ENCODE measurements at places on chromosomes 4 and X.

GRCh38 chr4:34187056-34187455 lies 2057.3 kb downstream of the ARAP2 start:
- no peak for DNase-seq

- DNase-seq: no peak
These were observed 78.0 kb downstream of the HCCS start for GRCh38 chrX:11189097-11189496.

GRCh38 chr4:75004755-75005668 lies 72.1 kb downstream of the PARM1 start:
- DNase-seq: peak; percentile 14

DNA sequence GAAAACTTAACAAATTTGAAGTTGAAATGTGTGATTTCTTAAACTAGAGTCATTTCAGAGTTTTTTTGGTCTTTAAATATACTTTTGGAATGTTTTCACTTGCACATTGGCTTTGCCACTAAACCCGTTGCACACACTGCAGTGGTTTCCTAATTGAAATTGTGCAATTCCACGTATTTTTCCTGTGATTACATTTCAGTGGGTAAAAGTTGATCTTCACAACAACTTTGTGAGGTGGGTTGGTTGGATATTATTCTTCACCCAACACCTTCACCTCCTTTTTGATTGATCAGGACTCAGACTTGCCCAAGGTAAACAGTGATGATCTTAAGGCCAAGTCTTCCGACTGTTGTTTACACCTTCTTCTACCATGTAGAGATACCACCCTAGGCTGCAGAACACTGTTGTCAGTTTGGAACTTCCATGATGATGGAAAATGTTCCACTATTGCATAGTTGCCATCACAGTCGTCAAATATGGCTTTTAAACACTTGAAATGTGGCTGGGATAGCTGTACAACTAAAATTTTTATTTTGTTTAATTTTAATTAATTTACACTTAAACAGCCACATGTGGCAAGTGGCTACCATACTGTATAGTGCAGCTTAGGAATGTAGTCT lies 13.7 kb downstream of the SEPTIN11 start:
- no peak for DNase-seq

GRCh38 chr4:6225469-6225868 lies 25.1 kb upstream of the JAKMIP1 start:
- DNase-seq: no peak

GRCh38 chrX:98398542-98398941 lies 1514.8 kb downstream of the RPA4 start:
- no peak for DNase-seq

- DNase-seq: no peak
These were observed 48.9 kb downstream of the TMEM156 start for GRCh38 chr4:38983291-38983690.

GRCh38 chrX:132180929-132181328 lies 38.3 kb downstream of the RAP2C start:
- DNase-seq: no peak

DNA sequence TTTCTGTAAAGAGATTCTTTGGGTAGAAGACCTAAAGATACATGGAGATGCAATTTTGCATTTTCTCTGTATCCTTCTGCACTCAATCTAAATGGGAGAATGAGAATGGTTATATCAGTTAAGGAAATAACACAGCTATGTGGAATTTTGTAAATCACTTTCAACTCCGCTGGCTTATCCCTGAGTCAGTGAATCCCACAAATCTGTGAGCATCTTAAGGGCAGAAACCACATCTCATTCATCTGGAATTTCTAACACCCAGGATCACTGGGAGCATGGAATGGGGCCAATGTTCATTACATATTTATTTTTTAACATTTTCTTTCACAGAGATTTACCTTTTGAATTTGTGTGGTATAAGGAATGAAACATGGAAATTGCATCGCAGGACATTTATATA lies 167.8 kb downstream of the CFAP47 start:
- no peak for DNase-seq

GRCh38 chrX:2502668-2503519 lies 2.1 kb upstream of the DHRSX start:
- no peak for DNase-seq

DNA sequence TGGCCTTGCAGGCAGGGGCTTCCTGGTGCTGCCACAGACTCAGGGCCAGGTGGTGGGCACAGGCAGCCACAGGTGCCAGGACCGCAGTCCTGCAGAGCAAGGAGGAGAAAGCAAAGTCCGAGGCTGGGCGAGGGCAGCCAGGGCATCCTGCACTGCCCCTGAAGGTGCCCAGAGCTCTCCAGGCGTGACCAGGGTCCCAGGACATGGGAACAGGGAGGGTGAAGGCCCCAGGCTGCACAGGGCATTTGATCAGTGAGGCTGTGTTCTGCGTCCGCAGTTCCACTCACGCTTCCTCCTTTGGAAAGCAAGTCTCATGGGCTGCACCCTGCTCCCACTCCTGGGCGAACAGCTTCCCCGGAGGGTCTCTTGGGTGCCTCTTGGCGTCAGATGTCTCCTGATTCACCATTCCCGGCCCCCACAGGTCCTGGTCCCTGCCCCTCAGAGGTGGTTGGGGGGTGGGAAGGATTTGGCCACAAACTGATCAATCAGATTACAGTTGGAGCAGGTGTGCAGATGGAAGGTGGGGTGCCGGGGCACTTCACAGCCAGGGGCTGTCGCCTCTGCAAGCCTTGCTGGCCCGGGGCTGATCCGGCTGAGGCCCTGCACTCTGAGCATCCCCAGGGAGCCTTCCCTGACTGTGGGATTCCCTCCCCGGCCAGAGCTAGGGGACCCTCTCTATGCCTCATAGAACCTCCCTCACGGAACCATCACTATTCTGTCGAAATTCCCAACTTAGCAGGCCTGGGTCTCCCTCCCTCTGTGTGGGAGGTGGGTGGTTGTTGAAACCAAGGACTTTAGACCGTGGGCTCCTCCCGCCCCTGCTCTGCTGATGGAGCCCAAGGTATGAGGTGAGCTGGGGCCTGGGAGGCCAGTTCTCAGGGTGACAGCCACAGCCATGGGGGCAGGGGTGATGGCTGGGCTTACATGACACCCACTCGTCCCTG lies 3.3 kb downstream of the SH3TC1 start:
- DNase-seq: no peak

- DNase-seq: no peak
These were observed 408 bp downstream of the TMEM33 start for GRCh38 chr4:41935652-41936021.

- DNase-seq: no peak
These were observed 869 bp upstream of the ADD1 start for GRCh38 chr4:2842687-2843262.

- DNase-seq: no peak
These were observed 88.0 kb upstream of the RAPGEF2 start for GRCh38 chr4:159014859-159015258.

GRCh38 chrX:11908371-11908770 lies 150.3 kb downstream of the MSL3 start:
- no peak for DNase-seq

GRCh38 chr4:110815950-110816349 lies 193.1 kb upstream of the PITX2 start:
- DNase-seq: no peak

- peak; percentile 21 for DNase-seq
These were observed 34.5 kb downstream of the CHRNA9 start for GRCh38 chr4:40369437-40370274.

GRCh38 chr4:3301450-3302172 lies 8.8 kb downstream of the RGS12 start:
- DNase-seq: no peak

DNA sequence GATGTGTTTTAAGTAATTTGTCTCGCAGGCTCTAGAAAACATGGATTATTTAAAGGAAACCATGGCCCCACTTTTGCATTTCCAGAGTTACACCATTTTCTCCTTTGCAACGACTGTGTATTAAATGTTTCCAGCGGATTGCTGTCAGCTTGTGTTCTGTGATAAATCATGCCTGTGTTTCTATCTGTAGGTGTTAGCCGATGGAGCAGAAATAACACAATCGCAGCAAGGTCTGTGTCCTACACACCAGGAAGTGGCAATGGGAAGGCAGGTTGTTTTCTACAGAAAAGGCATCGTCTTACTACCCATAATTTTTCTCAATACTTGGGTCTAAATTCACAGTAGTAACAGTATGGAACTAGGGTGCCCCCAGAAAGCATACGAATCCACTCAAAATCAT lies 590.1 kb downstream of the NLGN4X start:
- no peak for DNase-seq

GRCh38 chr4:16007471-16008095 lies 44.6 kb upstream of the FGFBP2 start:
- no peak for DNase-seq

DNA sequence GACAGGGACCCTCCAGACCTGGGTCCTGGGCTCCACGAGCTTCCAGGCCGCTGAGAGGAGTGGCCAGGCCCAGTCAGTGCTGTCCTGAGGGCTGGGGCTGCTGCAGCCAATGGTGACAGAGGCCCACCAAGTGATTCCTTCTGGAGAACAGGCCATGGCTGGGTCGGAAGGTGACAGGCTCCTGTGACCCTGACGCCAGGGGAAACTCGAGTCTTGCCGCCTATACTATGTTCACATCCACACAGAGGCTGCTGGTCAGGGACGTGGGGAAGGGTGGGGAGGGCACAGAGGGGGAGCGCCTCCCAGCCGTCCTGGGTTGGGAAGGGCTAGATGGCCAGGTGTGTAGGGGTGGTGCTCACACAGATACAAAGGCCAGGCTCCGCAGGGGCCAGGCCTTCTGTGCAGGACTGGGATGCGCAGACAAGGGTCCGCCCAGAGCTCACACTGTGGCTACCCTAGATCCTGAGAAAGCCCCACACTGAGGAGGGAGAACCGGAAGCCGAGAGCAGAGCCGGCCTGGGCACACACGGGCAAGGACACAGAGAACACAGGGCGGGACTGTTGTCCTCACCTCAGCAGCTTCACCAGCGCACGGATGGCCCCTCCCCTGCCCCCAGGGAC lies 81.4 kb downstream of the HTRA3 start:
- no peak for DNase-seq

DNA sequence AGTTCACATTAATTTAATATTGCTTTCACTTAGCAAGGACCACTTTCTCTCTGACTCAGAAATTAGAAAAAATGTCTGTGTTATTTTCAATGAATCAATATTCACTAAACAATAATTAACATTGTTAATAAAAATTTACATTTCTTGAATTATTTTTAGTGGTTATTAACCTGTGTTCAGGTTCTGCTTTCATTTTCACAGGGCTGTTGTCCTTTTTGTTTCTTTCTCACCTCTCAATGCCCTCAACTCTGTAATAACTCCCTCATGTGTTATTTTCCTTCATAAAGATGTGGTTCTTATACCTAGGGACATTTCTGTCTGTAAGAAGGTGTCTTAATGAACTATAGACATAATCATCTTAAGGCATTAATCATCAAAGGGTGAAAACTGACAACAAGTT lies 43.1 kb upstream of the PRR27 start:
- DNase-seq: no peak

- no peak for DNase-seq
These were observed 57.1 kb downstream of the PDLIM5 start for GRCh38 chr4:94508806-94509205.

GRCh38 chr4:67892253-67892652 lies 8.5 kb upstream of the TMPRSS11D start:
- no peak for DNase-seq

DNA sequence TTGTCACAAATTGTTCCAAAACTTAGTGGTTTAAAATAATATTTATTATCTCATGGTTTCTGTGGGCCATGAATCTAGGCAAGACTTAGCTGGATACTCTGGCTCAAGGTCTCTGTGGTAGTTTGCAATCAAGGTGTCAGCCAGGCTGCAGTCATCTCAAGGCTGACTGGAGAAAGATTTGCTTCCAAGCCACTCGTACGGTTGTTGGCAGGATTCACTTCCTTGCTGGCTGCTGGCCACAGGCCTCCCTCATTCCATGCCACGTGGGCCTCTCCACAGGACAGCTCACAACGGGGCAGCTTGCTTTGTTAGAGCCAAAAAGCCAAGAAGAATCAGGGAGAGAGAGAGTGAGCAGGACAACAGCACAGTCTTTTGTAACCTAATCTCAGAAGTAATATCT lies 101.4 kb downstream of the WWC2 start:
- DNase-seq: no peak

DNA sequence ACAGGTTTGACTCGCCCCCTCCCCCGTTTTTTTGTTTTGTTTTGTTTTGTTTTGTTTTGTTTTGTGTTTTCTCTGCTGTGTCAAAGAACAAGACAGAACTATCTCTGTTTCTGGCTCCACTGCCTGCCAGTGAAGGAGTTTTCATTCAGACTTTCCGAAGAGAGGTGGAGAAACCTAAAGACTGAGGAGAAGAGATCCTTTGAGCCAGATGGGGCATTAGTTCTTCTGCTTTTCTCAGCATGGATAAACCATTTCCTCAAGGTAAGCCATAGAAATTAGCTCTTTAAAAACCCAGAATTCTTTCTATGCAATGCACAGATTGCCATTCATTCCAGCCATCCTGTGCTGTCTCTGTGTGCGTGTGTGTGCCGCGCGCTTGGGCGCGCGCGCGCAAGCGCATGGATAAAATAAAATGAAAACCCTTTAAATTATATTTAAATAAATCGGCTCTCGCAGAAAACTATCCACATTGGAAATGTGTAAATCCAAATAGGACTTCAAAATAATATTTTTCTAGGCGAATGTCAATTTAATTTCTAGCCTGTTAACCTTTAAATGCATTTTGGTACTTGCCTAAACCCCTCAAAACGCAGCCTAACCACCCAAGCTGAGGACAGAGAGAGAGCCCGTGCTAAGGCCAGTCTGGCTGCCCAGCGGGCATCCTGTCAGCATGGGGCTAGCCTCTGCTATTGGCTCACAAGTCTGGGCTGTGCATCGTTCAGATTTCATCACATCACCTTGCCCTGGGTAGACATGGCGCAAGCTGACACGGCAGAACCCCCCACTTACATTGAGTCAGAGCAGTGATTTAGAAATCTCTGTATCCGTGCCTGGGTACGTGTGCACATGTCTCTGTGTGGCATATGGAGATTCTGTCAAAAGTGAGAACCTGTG lies 113.0 kb upstream of the VAMP7 start:
- no peak for DNase-seq

DNA sequence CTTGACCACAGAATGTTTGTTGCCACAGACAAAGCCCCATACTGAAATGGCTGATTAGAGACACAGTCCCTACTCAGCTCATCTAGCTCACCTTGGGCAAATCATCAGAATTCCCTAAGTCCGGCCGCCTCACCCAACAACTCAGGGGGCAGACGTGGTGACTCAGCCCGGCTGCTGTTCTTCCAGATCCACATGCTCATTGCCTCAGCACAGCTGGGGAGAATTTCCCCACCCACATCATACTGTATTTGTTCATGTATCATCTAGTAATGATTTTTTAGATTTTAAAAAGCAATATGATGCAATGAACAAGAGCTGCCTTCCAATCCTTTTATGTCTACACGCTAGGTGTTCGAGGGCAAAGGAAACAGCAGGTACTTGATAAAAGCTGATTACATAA lies 333.8 kb upstream of the TENM3 start:
- no peak for DNase-seq

GRCh38 chrX:649166-649565 lies 18.6 kb downstream of the SHOX start:
- no peak for DNase-seq
